Left cardiac atrium (tissue), 4 donors: ENCODE measurements at places on chromosomes 12 and 14.
A peak's percentile ranks its signal among the peaks of the same experiment; 100 is the strongest.

- DNase-seq, result no peak
Observed at GRCh38 chr12:5588176-5588575, 156.3 kb downstream of the NTF3 start.

DNA sequence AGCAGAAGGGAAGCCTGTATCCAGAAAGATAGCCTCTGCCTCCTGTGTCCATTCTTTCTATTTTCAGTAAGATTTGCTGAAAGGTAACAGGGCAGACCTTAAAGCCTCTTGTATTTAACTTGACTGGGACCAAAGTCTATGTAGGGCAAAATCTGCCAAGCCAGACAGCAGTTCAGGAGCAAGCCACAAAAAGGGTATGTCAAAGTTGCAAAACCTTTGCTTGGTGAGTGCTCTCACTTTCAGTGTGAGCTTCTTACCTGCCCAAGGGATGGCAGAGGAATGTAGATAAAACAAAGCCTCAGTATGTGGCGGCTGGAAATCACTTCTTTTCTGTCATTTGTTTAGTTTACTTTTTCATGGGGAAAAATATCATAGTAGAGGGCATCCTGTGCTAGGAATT, 63.1 kb downstream of the PLEKHG7 start:
- DNase-seq, result no peak

DNA sequence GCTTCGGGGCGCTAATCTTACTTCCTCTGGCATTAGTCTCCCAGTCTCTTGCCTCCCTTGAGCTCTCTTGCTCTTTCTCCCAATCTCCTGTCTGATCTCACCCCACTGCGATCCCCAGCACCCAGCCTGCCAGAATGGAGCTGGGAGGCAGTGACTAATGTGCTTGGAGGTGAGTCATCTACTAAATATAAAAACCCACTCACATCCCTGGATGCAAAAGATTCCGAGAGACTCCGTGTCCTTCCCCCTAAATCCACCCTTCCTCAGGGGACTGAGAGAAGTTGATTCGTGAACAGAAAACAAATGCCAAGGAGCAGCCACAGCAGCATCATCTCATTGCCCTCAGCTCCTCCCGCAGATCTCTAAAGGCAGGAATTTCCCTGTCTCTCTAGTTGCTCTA, 45.7 kb upstream of the KCNA5 start:
- peak; percentile 46 for DNase-seq

DNA sequence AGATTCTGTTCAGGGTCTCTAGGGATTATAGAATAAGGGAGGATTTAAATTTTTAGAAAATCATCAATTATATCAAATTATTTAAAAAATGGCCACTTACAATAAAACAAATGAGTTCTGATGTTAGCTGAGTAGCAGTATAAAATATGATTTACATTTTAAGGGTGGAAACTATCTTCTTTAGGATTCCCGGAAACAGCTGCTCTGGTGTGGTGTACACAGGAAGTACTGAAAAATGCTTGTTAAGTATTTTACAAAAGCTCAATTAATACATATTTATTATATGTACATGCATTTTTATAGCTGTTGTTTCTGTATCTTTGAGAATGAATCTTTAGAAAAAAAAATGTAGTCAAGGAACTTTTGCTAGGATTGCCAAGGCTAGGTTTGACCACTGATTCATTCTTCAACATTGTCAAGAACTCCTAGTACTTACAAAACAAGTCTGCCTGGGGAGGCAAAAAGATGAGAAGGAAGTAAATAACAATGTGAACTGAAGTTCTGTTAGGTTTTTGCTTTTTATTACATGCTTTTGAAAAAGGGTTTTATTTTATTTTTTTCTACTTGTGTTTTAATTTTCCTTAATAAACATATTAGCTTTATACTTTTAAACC, 48.0 kb downstream of the ARF6 start:
- no peak for DNase-seq

- DNase-seq, result no peak
Observed at GRCh38 chr12:28053564-28053963, 81.0 kb upstream of the PTHLH start.

DNA sequence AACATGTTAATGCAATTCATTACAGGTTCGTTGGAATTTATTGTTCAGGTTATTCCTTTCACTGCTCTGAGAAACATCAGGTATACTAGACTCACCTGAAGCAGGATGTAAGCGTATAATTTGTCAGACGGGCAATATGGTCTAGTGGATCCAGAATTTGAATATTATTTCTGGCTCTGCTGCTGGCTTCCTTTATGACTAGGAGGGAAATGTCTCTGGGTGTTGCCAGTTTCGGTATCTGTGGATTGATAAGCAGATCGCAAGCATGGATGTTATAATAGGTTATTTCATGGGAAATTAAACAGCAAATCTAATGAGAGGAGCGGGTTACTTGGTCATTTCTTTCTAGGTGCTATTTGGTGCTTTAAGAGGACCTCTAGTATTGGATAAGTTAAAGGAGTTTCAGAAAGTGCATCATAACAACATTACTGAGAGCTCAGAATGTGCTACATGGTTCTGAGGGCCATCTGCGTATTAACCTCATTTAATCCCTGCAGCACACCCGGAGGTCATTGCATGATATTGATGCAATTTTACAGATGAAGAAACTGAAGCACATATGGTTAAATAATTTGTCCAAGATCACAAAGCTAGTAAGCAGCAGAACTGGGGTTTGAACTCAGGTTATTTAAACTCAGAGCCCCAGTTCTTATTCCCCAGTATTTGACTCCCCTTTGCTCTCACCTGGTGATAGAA, 47.3 kb upstream of the BCAT1 start:
- DNase-seq, result no peak

GRCh38 chr12:124519746-124520145, 47.7 kb downstream of the NCOR2 start:
- no peak for DNase-seq

DNA sequence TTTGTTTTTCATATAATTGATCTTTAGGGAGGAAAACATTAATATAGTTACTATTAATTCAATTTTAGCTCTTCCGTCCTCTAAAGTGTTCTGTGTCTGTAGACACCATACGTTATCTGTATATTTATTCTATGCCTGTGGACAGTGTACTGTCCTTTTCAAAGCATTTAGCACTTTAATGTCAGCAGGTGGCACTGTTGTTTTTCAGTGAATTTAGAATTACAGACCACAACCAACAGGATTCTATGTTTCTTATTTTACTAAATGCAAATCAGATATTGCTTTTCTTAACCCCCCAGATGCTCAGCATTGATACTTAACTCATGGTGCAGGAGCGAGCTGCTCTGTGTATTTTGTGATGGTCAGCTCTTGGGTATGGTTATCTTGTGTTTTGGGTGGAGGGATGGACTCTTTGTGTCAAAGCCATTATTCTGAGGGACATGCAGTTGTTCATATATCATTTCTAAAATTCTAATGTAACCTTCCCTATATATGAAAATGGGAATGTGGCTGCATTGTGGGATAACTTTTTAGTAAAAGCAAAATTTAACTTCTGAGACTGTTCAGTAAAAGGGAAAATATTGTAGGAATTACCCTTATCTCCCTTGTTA, 65.2 kb downstream of the PAPOLA start:
- no peak for DNase-seq

DNA sequence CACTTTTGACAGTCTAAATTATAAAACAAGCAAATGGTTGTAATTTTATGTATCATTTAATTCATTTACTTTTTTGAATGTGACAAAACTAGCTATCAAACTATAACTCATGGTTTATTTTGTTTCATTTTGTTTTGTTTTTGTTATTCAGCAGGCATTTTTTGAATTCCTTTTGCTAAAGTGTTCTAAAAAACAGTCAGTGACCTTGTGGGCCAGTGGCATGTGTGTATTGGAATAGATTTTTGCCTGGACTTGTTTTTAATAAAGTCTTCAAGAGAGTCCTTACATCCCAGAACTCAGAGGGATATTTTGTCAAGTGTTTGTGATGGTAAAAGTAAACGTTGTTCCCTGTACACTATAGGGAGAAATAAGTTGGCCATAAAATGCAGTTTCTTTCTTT, 369.7 kb upstream of the SYT1 start:
- DNase-seq, result no peak

DNA sequence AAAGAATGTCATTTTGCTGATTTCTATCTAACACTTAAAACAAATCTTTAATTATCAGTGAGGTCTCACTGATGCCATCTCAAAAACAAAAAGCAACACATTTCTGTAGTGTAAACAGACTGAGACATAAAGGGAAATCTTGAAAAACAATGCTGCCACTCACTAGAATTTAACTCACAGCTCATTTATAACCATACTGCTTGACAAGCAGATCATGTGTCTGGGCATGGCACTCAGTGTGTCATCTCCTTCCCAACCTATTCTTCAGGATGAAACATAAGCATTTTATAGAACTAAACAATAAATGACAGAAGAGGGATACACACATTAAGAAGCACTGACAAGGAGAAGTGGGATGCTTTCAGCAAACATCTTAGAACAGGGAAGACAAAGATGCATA, 22.4 kb downstream of the ATF7 start:
- DNase-seq, result no peak

DNA sequence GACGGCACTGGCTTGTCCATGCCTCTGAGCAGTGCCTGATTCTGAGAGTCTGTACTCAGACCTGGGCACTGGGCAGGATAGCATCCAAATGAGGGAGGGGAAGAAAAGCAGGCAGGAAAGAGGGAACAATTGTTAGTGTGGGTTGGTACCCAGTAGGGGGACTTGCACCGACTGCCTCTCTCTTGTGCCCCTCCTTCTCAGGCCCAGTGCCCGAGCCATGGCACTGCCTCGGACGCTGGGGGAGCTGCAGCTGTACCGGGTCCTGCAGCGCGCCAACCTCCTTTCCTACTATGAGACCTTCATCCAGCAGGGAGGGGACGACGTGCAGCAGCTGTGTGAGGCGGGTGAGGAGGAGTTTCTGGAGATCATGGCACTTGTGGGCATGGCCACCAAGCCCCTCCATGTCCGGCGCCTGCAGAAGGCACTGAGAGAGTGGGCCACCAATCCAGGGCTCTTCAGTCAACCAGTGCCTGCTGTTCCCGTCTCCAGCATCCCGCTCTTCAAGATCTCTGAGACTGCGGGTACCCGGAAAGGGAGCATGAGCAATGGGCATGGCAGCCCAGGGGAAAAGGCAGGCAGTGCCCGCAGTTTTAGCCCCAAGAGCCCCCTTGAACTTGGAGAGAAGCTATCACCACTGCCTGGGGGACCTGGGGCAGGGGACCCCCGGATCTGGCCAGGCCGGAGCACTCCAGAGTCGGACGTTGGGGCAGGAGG, 2.2 kb downstream of the NAB2 start:
- DNase-seq, result no peak

GRCh38 chr14:19918553-19919264, 1.7 kb upstream of the OR4K5 start:
- DNase-seq, result no peak

GRCh38 chr14:105093038-105093430, 27.8 kb upstream of the GPR132 start:
- peak; percentile 75 for DNase-seq

- no peak for DNase-seq
Observed at GRCh38 chr12:110223777-110224378, 57.2 kb upstream of the ATP2A2 start.

DNA sequence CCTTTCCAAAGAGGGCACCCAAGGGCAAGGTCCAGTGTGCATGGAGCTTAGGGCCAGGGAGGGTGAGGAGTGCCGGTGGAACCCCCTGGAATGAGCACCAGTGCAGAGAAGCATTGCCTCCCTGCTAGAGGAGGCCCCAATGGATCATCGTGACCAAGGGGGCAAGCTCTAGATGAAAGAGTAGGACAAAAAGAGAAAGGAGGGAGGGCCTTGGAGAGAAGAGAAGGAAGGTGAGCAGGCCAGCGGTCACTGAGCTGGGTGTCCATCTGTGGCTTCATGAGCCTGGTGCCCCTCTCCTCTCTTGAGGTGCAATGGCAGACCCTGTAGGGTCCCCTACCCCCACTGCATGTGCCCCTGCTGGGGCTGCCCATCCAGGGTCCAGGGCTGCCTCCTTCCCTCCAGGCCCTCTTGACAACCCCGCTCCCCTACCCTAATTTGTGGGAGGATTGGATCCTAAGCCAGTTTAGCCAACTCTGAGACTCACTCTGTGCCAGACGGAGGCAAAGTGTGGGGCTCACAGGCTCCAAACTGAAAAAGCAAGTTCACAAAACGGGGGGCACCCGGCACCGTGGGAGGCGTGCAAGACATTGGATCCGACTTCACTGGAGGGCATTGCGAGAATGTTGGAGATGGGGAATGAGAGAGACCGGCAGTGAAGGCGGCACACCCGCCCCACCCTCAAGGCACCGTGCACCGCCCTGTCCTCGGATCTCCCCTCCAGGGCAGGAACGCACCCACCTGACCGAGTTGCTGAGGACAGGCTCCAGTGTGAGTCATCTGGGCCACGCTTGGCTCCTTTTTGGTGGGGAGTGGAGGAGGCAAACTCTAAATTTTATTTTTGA, 207.5 kb downstream of the KIF26A start:
- DNase-seq, result no peak

DNA sequence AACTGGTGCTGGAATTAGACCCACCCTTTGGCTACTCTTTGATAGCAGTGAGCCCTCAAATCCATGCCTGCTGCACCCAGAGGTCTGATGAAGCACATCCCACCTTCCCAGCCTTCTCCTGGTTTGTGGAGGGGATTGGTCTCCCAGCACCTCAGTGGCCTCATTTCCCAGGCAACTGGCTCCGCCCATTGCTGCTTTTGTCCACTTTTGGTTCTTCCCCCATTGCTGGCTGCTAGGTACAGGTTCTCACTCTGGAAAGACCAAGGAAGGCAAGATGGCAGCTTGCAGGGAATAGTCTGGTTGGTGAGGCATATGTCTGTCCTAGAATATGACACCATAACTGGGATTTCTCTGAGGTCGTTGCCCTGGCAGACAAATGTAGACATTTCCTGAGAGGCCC, 10.2 kb upstream of the KRT5 start:
- DNase-seq, result no peak

GRCh38 chr12:48817873-48818830, at the start of gene CACNB3:
Gene CACNB3 (plus strand): TSS chr12:48818496. CDS start chr12:48818930, 434 bp downstream.
- DNase-seq, result peak; percentile 82

DNA sequence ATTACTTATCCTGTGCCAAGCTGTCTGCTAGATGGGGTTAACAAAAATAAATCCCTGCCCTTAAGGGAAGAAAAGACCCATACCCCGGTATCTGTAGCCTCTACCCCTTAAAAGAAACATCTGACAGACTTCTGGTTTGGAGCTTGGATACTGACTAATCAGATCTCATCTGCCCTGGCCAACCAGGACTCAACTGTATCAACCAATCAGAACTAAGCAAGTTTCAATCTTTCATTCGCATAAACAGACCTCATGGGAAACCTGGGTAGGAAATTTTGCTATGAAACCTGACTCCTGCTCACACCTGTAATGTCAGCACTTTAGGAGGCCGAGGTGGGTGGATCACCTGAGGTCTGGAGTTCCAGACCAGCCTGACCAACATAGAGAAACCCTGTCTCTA, 26.4 kb upstream of the PRMT8 start:
- DNase-seq, result no peak

DNA sequence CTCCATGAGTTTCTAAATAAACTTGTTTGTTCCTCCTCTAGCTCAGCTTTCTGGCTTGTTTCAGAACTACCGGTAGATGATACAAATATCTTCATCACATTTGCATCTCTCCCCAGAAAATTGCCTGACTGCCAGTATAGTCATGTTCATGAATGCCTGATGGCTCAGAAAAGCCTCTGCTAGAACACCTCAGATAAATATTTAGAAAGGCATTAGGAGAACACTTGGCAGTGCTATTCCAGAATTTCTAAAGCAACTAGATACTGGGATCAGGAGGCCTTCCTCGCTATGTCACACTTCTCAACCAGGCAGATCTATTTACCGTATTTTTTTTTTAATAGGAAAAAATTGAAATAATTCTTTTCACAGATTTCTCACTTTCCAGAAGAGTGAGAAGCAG, 32.3 kb upstream of the KRAS start:
- DNase-seq, result no peak
